ENCODE measurements at places on chromosomes 2 and 18. TPM values are rescaled to one million over a fixed set of nuclear protein-coding genes. Genes with fewer than 3 reads are reported as not detected.

DNA sequence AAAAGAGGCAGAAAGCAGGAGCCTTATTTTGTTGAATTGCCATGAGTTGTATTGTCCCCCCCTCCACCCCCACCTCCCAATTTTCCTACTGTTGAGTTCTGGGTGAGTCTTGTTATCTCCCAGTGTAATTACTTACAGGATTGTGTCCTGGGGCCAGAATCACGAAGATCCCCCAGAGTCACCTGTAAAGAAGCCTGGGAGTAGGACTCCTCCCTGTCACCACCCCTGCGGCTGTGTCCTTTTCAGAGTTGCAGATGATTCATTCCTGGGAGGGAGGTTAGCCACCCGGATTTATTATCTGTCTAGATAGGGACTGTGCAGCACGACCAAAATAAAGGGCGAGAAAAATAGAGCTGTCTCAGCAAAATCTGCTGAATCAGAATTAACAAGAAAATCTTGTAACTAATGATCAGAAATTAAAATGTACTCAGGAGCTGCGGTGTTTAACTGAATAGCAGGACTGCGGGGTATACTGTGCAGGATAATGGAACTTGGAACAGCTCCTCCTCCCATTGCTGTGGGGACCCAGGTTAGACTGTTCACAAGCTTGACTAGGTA, 81.7 kb upstream of the CAPN13 start:
- DNase-seq = no peak
- H3K27me3 ChIP-seq = no peaks in the 10 kb centered on the region
- H3K4me3 ChIP-seq = no peak overlapping the region
- no peak overlapping the region for H3K27ac ChIP-seq
- no peaks in the 10 kb centered on the region for H3K4me1 ChIP-seq

DNA sequence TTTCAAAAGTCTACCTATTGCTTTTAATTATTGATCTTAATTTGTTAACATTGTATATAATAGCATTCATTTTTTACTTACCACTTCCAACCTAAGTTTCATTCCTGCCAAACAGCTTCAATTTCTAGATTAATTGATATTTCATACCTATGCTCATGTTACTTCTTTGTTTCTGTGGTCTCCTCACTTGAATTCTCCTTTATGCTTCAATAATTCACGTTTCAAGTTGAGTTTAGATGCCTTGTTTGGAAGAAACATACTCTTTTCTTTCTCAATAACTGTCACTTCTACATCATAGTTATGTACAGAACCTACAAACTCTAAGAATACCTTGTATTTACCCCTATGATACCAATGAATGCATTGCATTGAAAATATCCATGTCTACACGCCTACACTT, 862.2 kb upstream of the LRATD1 start:
- no peaks in the 10 kb centered on the region for H3K27me3 ChIP-seq
- H3K4me1 ChIP-seq = no peaks in the 10 kb centered on the region
- no peak overlapping the region for H3K4me3 ChIP-seq
- no peak for DNase-seq
- no peak overlapping the region for H3K27ac ChIP-seq
- H3K36me3 ChIP-seq = no peaks in the 10 kb centered on the region

GRCh38 chr2:74714691-74715080, 60.6 kb downstream of the SEMA4F start:
- no peak overlapping the region for H3K27ac ChIP-seq
- peak overlapping the region; percentile 66 for H3K4me3 ChIP-seq
- H3K36me3 ChIP-seq = no peaks in the 10 kb centered on the region
- H3K4me1 ChIP-seq = peaks cover 8% of the 10 kb centered on the region
- no peaks in the 10 kb centered on the region for H3K27me3 ChIP-seq
- no peak for DNase-seq

GRCh38 chr2:234512884-234513669, 16.2 kb upstream of the ARL4C start:
- H3K4me1 ChIP-seq = no peaks in the 10 kb centered on the region
- H3K36me3 ChIP-seq = no peaks in the 10 kb centered on the region
- no peaks in the 10 kb centered on the region for H3K27me3 ChIP-seq
- no peak overlapping the region for H3K4me3 ChIP-seq
- no peak for DNase-seq

GRCh38 chr2:176163672-176164056, 6.6 kb downstream of the HOXD3 start:
- H3K4me1 ChIP-seq = peaks cover 4% of the 10 kb centered on the region
- no peak overlapping the region for H3K27ac ChIP-seq
- no peak for DNase-seq
- H3K4me3 ChIP-seq = no peak overlapping the region
- no peaks in the 10 kb centered on the region for H3K36me3 ChIP-seq

GRCh38 chr2:10911291-10912075, at the start of gene KCNF1:
TSS of gene KCNF1 (plus strand) at chr2:10911934. CDS start at chr2:10912427, 493 bp downstream.
- no peak for DNase-seq
- H3K4me3 ChIP-seq = peak within 1 kb of the TSS; percentile 10

GRCh38 chr2:127525691-127526131, 578 bp downstream of the IWS1 start:
- H3K4me3 ChIP-seq = peak overlapping the region; percentile 91
- H3K4me1 ChIP-seq = peaks cover 25% of the 10 kb centered on the region
- DNase-seq = no peak
- no peaks in the 10 kb centered on the region for H3K36me3 ChIP-seq

GRCh38 chr2:187689372-187689771, 135.1 kb upstream of the TFPI start:
- no peaks in the 10 kb centered on the region for H3K4me1 ChIP-seq
- no peaks in the 10 kb centered on the region for H3K27me3 ChIP-seq
- no peaks in the 10 kb centered on the region for H3K36me3 ChIP-seq

DNA sequence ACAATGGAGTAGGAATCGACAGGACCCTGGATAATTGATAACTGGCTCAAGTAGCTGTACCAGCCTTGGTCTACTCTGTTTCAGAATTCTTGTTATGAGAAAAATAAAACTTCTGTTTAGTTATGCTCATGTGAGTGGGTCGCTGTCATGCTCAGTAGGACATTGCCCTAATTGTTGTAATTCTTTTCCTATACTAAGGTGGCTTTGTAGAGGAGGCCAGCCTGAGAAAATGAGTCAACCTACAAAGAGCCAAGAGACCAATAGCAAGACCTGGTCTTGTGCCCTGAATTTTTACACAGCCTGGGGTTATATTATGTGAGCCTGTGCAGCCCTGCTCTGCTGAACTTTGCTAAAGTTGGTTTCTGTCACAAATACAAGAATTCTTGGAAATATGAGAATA, 238.4 kb downstream of the MEIS1 start:
- DNase-seq = no peak
- no peaks in the 10 kb centered on the region for H3K27me3 ChIP-seq
- H3K36me3 ChIP-seq = no peaks in the 10 kb centered on the region

DNA sequence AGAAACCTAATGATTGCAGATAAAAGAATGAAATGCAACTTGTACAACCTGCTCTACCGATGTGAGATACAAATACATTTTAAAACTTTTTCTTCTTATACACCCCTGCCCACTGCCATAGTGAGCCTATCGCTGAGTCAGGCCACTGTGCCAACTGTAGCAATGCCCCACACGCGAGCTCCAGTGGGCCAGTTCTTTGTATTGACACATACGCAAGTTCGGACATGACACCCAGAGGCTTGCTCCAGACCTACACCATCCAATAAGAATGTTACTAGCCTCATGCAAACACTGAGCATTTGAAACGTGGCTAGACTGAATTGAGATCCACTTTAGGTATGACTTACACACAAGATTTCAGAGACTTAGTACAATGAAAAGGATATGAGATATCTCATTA, 340.1 kb downstream of the ARHGAP15 start:
- H3K36me3 ChIP-seq = no peaks in the 10 kb centered on the region
- no peak overlapping the region for H3K4me3 ChIP-seq
- no peak for DNase-seq
- no peaks in the 10 kb centered on the region for H3K4me1 ChIP-seq

DNA sequence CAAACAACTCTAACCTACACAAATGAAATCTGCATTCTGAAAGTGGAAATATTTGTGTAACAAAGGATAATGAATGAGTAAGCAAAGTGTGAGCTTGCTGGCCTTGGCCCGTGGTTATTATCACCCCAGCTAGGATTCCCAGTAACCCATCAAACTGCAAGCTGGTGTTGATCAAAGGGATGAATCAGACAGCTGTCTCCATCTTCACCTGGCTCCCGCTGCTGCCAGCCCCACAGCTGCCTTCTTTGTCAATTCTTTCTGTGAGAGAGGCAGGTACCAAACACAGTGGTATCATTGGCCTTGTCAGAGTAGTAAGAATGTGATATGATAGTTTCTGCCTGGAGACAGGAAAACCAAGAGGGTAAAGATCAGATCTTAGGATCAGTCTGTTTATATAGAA, 25.2 kb upstream of the RGPD4 start:
- no peak overlapping the region for H3K27ac ChIP-seq
- no peak for DNase-seq
- no peaks in the 10 kb centered on the region for H3K27me3 ChIP-seq
- H3K36me3 ChIP-seq = no peaks in the 10 kb centered on the region
- no peaks in the 10 kb centered on the region for H3K4me1 ChIP-seq

- no peaks in the 10 kb centered on the region for H3K27me3 ChIP-seq
- no peak for DNase-seq
- no peaks in the 10 kb centered on the region for H3K36me3 ChIP-seq
Measured at GRCh38 chr2:222436040-222436413, 11.7 kb downstream of the SGPP2 start.

DNA sequence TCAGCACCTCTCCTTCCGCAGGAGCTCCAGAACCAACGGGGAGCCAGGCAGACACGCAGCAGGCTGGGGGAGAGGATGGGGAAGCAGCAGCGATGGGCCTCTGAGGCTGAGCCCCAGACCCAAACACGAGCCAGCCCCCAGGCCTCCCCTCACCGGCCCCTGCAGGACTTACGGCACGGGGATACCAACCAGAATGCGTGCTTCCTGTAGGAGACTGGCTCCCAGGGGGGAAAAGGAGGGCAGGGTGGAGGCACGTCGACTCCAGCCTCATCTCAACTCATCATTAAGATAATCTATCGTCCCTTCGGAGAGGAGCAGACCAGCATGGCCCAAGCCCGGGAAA, 495.1 kb upstream of the MYT1L start:
- H3K4me3 ChIP-seq = no peak overlapping the region
- no peak for DNase-seq

DNA sequence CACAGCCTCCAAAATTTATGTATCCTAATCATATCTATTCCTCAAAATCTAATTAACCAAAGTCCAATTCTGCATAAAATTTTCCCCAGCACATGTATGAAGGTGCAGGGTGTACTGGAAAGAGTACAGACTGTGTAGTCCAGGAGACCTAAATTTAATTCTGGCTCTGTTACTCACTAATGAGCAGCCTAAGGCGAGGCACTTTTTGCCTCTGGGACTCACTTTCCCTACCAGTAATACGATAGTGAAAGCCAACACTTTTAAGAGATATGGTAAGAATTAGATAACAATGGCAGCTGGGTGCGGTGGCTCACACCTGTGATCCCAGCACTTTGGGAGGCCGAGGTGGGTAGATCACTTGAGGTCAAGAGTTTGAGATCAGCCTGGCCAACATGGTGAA, 177.7 kb downstream of the PIEZO2 start:
- H3K27me3 ChIP-seq = no peaks in the 10 kb centered on the region
- no peak for DNase-seq
- H3K36me3 ChIP-seq = no peaks in the 10 kb centered on the region
- no peak overlapping the region for H3K27ac ChIP-seq
- no peak overlapping the region for H3K4me3 ChIP-seq

- H3K4me1 ChIP-seq = peaks cover 4% of the 10 kb centered on the region
- H3K36me3 ChIP-seq = no peaks in the 10 kb centered on the region
- no peak overlapping the region for H3K4me3 ChIP-seq
Measured at GRCh38 chr18:9736286-9736835, 28.3 kb downstream of the RAB31 start.

- H3K27ac ChIP-seq = no peak overlapping the region
Measured at GRCh38 chr2:129492548-129492947, 486.9 kb upstream of the RAB6C start.

DNA sequence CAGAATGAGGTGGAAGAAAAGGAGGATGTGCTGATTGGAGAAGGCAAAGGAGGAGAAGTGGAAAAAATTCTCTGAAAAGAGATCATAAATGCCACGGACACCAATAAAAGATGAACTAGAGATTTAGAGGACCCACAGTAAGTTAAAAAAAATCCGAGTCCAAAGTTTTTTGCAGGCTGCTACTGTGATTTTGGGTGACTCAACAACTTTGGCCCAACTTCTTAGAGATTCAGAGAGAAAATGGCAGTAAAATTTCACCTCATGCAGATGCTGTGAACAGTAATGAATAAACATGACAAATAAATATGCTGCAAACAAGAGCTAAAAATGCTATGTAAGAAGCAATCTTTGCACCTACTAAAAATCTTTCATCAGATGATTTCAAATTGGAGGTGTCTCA, 176.9 kb upstream of the SESTD1 start:
- no peaks in the 10 kb centered on the region for H3K36me3 ChIP-seq
- no peak overlapping the region for H3K4me3 ChIP-seq
- no peak for DNase-seq
- no peaks in the 10 kb centered on the region for H3K4me1 ChIP-seq
- H3K27ac ChIP-seq = no peak overlapping the region

DNA sequence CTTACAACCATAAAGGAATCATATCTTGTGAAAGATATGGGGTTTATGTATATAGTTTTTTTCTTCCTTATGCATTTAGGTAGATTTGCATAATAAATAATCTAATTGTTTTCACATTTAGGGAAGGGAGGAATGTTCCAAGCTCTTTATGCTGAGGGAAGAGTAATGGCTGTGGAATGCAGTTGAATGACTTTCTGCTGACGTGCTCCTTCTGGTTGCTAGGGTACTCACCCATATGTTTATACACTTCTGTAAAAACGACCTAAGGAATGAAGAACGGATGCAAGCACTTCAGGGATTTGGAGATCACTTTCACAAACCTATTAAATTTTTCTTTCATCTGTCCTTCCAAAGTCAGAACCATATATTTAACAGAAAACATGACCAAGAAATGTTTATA, 29.2 kb upstream of the PPP4R1 start:
- H3K27ac ChIP-seq = peak overlapping the region; percentile 55
- DNase-seq = no peak
- peaks cover 11% of the 10 kb centered on the region for H3K4me1 ChIP-seq
- H3K36me3 ChIP-seq = no peaks in the 10 kb centered on the region
- H3K27me3 ChIP-seq = no peaks in the 10 kb centered on the region

DNA sequence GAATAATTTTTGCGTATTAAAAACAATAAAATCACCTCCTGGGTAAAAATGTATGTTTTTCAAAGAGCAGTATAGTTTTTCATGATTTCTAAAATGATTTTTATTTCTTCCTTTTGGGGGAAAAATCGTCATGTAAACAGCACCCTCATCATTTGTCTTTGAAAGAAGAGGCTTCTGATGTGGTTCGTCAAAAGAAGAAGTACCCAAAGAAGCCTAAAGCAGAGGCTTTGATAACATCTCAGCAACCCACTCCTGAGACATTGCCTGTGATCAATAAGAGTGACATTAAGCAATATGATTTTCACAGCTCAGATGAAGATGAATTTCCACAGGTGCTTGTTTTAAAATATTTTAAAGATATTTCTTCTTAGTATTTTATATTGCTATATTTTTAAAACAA, 110.2 kb upstream of the KIF5C start:
- no peaks in the 10 kb centered on the region for H3K27me3 ChIP-seq
- no peak overlapping the region for H3K4me3 ChIP-seq
- no peak for DNase-seq

- H3K27me3 ChIP-seq = peaks cover 17% of the 10 kb centered on the region
- no peak overlapping the region for H3K27ac ChIP-seq
- no peaks in the 10 kb centered on the region for H3K4me1 ChIP-seq
- DNase-seq = peak; percentile 28
Measured at GRCh38 chr2:26922405-26923188, 47.8 kb upstream of the MAPRE3 start.

- no peak for DNase-seq
- no peaks in the 10 kb centered on the region for H3K36me3 ChIP-seq
- H3K27me3 ChIP-seq = peaks cover 69% of the 10 kb centered on the region
- no peak overlapping the region for H3K4me3 ChIP-seq
Measured at GRCh38 chr2:170814533-170815230, 2.0 kb upstream of the GAD1 start.

STPG4 gene
- total RNA-seq = 1.2 TPM

C2orf78 gene
- total RNA-seq = not detected

C2orf66 gene
- not detected for total RNA-seq

CBLN2 gene
- total RNA-seq = 1.3 TPM

Measured in transverse colon (tissue), 4 donors.